GDM1 (cell line): ENCODE measurements at places on chromosomes 4 and X.

GRCh38 chr4:36508394-36508793 lies 227.0 kb downstream of the DTHD1 start:
- no peak for DNase-seq

DNA sequence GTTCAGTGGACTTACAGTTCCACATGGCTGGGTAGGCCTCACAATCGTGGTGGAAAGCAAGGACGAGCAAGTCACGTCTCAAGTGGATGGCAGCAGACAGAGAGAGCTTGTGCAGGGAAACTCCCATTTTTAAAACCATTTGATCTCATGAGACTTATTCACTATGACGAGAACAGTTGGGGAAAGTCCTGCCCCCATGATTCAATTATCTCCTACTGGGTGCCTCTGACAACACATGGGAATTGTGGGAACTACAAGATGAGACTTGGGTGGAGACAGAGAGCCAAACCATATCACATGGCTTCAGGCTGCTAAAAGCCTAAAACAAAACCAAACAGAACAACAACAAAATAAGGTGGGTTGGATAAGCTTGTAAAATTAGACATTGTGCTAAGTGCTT lies 194.4 kb upstream of the CPEB2 start:
- no peak for DNase-seq

DNA sequence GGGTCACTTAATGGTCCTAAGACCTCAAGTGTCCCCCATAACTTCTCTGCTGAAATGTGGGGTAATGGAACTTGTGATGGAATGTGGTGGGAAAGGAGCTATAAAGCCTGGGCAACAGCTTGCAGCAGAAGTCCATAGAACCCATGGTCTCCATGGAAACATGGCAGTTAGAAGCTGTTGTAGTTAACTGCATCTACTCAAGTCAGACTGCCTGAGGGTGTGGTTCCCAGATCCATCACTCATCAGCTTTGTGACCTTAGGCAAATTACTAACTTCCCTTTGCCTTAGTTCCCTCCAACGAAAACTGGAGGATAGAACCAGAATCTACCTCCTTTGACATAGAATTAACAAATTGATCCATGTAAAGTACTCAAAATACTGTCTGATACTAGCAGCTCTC lies 113.0 kb downstream of the SPATA18 start:
- DNase-seq = no peak

- no peak for DNase-seq
Measured at GRCh38 chr4:143291314-143291713, 45.4 kb upstream of the GAB1 start.

DNA sequence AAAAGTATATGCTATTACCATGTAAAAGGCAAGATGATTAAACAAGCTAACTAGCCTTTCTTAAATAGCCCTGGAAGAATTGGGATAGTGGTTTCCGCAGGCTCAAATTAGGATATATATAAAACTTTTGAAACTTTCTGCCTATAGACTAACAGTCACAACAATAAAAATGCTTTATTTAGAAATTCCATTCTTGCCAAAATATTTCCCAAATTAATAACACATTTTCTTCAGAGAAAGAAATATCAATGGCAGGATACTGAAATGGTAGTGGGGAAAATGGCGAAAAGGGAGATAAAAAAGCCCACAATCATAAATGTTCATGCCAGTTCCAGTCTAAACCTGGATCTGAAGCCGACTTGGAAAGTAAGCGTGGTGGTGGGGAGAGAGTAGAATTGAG lies 56.0 kb downstream of the MAD2L1 start:
- no peak for DNase-seq

DNA sequence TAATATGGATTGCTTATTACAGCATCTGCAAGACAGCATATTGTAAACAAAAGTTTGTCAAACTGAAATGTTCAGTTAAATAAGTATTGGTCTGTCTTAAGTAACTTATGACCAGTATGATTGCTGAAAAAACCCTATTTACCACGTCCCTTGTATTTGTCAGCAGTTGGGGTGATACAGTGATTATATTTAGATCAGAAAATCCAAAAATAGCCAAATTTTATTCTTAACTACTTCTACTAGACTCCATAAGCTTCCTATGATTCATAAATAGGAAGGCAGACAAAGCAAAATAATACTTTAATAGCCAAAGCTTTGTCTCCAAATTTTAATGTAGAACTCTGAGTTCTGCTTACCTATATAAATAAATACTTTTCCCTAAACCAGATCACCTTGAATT lies 45.3 kb downstream of the TBCK start:
- DNase-seq = no peak

GRCh38 chr4:186029571-186030398 lies 39.2 kb upstream of the TLR3 start:
- DNase-seq = no peak

DNA sequence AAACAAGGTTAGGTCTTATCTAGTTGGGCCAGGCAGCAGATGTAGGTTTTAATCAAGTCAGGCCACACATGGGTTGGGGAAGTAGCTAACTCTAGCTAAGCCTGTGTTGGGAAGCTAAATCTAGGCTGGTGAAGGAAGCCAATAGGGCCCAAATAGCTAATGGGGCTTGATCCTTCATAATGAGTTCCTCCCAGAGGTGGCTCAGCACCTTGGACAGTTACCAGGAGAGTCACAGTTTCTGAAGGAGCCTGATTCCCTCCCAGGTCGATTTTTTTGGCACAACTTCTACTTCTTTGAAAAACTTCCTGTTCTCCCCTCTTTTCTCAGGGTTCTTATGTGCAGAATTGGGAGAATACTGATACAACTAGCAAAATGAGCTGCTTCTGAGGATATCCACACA lies 242.5 kb upstream of the PRPS2 start:
- DNase-seq = no peak

GRCh38 chr4:86233090-86233489 lies 126.8 kb downstream of the MAPK10 start:
- no peak for DNase-seq

GRCh38 chr4:4923201-4923600 lies 63.7 kb downstream of the MSX1 start:
- DNase-seq = no peak

GRCh38 chr4:39754309-39754708 lies 56.4 kb downstream of the UBE2K start:
- no peak for DNase-seq

DNA sequence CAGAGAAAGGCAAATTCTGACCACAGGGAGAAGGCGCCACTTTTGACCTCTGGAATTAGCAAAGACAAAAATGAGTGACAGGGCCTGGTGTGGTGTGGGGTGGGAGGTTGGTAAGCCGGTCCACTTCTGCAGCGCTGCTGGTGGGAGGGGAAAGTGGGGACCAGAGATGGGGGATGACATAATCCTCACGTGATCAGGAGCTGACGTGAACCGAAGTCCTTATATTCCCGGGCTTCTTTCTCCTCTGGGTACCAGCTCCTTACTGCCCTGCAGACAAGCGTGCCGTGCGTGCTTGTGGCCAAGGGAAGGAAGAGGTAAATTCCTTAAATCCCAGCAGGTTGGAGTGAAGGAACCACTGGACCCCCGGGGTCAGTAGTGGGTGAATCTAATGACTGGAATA lies at the start of gene TCEAL7:
Gene TCEAL7, plus strand, starts transcription at position 249 of the 400 bp plus-strand sequence. CDS start 1,165 bp downstream, outside the sequence.
- DNase-seq = no peak

- no peak for DNase-seq
Measured at GRCh38 chr4:168502861-168503260, 6.0 kb downstream of the PALLD start.

DNA sequence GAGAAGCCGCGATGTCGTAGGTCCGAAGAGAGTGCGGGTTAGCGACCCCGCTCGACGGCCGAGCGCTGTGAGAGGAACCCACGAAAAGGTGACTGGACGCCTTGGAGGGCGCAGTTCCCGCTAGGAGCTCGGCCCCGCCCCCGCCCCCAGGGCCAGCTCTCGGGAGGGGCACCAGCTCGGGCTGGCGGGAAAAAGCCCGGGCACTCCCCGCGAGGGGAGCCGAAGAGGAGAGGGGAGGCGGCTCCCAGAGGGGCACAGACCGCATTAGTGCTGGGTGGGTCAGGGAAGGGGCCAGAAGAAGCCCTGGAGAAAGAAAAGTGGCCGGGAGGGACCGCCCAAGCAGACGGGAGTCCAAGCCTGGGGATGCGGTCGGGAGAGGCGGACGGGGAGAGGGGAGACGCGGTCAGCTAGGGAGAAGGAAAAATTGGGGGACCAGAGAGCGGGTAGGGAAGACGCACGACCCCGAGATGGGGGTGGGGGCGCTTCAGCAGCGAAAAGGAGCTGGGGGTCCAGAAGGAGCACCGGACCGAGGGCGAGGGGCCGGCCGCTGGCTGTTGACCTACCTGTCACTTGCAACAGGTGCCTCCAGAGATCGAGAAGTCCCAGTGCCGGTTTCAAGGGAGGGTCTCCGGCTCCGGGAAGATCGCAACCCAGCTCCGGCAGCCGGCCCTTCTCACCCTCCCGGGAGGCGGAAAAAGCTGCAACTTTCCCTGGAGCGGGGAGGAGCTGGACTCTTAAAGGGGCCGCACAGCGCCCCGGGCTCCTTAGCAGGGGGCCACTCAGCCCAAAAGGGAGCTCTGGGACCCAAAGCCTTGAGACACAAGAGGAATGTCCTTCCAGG lies at the start of gene SYTL4:
Gene SYTL4, minus strand, starts transcription at position 681 of the 841 bp plus-strand sequence. CDS start 30,084 bp downstream, outside the sequence.
- peak; percentile 6 for DNase-seq

GRCh38 chr4:6316461-6317003 lies 46.9 kb downstream of the WFS1 start:
- DNase-seq = no peak

DNA sequence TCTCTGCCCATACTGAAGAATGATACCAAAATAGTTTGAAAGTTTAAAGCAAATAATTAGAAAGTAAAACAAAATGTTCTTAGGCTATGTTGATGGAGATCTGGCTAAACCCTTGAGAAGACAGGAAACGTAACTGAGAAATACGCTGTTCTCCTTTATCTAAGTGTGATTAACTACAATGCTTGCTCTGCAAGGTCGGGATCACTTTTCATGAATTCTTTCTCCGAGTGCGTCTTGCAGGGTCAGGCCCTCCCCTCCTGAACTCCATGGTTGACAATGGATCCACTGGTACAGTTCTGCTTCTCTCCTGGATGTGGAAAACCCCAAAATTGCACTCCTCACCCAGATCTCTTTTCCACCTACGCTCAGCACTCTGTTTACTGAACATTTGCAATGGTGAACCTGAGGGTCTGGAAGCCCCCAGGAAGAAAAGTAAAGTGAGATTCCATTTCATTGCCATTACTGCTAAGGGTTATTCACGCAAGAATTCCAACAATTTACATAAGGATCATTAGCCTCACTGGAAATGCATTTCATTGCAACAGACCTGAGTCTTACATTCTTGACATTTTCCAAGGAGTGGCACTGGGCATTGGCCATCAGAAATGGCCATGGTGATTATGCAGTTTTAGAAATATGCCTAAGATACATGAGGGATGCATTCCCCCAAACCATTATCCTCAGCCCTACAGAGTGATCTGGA lies 24.6 kb upstream of the WWC2 start:
- no peak for DNase-seq

GRCh38 chr4:124046190-124046589 lies 649.6 kb downstream of the SPRY1 start:
- no peak for DNase-seq

GRCh38 chrX:38220024-38220414 lies 652 bp downstream of the SRPX start:
- DNase-seq = no peak

GRCh38 chr4:186554914-186555827 lies at the start of gene MTNR1A:
TSS of gene MTNR1A (minus strand) at chr4:186555567. CDS start at chr4:186555365, 202 bp downstream.
- DNase-seq = no peak

DNA sequence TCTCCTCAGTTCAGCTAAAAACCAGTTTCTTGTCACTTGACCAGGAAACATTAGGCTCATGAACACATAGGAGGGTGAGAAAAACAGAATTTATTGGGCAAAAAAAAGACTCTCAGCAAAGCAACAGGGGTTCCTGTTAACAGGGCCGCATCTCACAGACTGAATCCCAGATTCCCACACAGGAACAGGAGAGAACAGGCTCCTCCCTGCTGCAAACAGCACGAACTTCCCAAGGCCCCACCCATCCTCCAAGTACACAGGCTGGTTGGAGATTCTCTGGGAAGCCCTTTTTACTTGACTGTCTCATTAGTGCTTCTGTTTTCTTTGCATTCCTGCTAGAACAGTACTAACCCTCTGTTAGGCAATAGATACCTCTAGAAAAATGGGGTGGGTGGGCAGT lies 52.4 kb upstream of the IL21 start:
- DNase-seq = no peak

DNA sequence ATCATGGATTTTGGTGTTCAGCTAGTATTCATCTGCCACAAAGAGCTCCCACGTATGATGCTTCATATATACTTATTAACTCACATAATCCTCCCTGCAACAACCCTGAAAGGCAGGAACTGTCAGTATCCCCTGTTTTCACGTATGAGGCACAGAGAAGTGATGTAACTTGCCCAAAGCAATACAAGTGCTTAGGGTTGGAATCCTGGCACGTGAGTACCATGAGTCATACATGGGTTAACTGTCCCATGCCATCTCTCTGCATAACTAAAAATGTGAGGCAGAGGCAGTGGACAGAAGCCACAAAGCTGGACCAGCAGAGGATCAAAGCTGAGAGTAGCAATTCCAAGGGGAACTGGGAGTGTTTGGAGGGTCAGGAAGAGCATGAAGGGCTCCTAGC lies 35.7 kb upstream of the EGFL6 start:
- DNase-seq = no peak

DNA sequence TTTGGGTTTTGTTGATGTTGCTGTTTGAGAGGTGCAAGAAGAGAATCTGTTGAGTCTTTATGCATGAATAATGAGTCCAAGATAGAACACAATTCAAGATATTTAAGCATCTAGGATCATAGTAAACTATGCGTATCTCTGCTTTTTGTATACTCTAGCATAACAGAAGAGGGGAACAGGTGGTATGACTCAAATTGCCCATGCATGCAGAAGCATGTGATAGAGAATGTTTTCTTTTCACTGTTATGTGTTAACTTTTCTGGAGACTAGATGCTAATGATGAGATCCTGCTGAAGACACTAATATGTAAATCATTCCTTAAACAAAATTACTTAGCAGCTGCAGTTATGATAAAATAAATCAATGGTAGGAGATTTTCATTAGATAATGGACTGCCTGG lies 165.3 kb upstream of the FTHL17 start:
- no peak for DNase-seq

GRCh38 chr4:128675083-128675482 lies 134.4 kb upstream of the JADE1 start:
- no peak for DNase-seq

DNA sequence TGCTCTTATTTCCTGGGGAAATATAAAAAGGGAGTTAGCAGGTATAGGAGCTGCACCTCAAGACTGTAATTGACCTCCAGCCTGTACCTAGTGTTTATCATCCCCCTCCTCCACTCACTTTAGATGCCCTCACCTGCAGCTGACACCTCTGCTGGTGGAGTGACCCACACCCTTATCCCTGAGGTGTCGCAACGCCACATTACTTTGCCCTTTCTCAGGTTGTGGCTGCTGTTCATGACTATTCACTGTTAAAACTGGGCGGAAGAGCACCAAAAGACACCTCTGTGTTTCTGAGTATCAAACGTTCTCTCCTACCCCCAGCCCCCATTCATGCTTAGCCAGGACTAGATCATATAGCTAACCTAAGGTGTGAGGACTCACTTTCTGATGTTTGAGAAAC lies 101.5 kb upstream of the ADAMTS3 start:
- DNase-seq = no peak

DNA sequence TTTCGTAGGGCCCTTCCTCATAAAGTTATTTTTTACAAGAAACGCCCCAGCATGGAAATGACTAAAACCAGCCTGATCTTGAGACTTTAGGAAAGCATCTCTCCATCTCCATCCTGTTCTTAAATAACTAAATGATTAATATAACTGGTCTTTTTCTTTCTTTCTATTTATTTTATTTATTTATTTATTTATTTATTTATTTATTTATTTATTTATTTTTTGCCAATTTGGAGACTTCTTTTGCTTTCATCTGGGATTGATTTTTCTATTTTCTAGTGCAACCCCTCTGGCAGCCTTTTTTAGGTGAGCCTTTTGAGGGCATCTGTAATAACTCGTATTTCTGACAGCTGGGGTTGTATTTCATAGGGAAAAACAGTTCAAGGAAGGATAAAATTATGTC lies 1.2 kb upstream of the KLHL34 start:
- no peak for DNase-seq
